Stimulated activated CD4-positive, alpha-beta T cell treated with anti-CD3 and anti-CD28 coated beads, Interleukin-1b, Interleukin-23, amount 100 ng/mL, for 1 hour (primary cell): ENCODE measurements at places on chromosomes 11 and 22.

- no peak for DNase-seq
Measured at GRCh38 chr11:55652560-55652959, 4.4 kb downstream of the OR4S2 start.

- DNase-seq = no peak
Measured at GRCh38 chr11:10032935-10033334, 261.1 kb downstream of the SBF2 start.

DNA sequence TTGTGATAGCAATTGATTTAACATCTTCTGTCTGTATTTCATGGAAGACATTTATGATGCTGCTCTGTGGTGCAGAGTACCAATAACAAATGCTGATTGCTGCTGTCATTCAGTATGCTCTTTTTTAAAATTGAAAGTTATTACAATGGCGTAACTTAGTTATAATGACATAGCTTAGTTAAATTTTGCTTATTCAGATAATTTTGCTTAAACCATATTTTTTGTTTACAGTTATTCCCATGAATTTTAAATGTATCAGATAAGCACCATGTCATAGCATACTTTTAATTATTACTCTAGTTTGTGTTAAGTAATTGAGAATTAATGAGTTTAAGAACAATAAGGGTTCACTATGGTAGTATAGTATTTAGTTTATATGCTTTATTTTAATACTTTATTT, 15.5 kb downstream of the PRMT3 start:
- DNase-seq = no peak

DNA sequence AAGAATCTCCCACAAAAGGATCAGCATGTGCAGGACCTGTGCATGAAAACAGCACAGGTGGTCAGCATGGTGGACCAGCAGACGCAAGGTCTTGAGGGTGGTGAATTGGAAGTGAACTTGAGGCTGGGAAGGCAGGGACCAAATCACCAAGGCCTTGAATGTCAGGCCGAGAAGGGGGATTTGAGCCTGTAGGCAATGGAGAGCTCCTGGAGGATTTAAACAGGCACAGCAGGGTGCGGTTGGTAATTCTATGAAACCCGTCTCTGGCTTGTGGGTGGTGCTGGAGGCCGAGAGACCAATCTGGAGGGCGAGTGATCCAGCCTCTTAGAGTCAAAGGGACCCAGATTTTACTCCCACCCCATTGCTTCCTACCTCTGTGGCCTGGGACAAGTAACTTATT, 2.4 kb downstream of the TSKU start:
- DNase-seq = no peak

DNA sequence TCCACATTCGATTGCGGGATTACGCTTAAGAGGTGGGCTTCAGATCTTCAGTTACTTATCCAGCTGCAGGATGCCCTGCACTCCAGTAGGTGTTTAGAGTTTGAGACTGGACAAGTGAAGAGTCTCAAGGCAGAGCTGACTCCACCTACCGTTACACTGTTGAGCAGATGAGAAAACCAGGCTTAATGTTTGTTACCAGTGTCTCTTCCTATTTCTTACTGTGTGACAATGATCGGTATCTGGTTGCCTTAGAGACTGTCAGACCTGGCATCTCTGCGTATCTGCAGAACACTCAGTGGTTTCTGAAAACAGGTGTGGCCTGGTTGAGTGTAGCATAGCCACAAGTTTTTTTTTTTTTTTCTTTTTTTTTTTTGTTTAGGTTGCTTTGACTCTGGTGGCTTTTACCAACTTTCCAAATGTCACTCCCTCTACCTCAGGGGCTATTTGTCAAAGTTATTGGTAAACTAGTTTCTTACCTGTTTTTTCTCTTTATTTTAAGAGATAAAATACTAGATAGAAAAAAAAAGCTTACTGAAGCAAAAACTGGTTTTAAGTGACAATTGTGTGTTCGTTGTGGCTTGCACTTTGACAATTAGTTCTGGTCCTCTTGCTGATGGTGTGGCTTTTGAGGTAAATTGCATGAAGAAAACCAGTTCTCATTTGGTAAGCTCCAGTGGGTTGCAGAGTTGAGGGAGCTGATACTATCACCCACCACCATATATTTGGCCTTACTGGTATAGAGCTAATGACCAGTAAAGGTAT, 284.8 kb downstream of the ETS1 start:
- DNase-seq = no peak

DNA sequence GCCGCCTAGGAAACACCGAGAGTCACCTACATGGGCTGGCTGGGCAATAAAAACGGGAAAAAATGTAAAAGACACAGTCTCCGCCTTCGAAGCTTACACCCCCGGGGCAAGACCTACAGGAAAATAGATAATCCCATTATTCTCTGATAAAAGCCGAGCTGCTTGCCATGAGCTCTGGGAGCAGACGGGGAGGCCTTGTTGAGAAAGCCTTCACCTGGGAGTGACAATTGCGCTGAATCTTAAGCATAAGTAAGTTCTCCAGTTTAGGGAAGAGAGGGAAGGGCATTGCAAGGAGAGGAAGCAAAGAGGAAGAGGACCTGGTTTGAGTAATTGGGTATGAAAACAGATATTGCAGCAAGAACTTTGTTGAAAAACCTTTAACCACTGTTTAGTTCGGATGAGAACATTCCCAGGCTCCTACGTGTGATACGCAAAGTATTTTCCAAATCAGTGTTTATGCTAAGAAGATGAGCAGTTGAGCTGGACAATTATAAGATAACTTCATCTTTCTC, 813 bp upstream of the BTBD10 start:
- no peak for DNase-seq

DNA sequence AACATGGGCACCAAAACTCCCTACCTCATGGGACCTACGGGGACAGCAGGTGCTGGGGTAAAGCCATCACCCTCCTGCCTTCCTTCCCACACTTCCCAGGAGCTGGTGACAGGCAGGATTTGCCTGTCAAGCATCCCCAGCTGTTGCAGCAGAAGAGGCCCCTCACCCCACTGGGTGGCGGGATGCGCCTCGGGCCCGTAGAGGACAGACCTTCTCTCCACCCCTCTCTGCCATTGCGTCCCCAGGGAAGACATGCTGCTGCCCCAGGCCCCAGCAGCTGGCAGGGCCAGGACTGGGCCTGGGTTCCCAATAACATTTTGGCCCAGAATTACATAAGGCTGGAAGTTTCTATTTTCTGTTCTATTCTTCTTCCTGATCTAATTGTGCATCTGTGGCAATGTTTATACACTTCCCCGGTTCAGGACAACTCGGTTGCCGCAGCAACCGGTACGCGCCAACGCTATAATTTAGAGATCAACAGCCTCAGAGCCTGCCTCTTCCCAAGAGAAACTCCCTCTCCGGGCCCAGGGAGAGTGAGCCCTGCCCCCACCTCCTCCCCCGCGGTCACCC, 25.4 kb downstream of the KCNJ4 start:
- DNase-seq = no peak
